Central memory CD8-positive, alpha-beta T cell (primary cell): ENCODE measurements at places on chromosomes 13 and 19.
A peak's percentile ranks its signal among the peaks of the same experiment; 100 is the strongest.

DNA sequence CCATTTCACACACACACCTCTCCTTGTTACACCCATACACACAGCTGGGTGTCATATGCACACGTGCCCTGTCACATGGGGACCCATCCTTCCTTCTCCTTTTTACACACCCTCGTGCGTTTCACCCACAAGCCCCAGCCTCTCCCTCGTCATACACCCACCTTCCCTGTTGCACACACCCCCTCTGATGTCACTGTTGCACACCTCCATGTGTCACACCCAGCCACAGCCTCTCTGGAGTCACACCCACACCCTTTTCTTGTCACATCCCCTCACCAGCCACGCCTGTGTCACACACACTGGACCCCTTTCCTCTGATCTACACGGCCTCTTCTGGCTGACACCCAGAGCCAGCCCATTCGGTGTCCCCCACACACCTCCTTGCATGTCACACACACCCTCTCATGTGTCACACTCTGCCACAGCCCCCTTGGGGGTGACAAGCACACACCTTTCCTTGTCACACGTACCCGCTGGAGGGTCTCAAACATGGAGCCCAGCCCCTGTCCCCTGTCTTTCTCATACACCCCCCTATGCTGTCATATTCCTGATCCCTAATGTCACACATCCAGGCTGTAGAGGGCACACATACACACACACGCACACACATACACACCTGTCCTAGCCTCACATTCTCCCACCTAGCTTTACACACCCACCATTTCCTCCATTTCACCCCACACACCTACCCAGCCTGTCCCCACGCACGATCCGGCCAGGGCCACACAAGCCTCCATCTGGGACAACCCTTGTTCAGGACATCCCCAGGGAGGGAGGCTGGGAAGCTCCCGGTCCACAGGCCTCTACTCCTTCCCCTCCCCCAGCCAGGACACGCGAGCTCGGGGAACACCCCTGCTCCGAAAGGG is 1.4 kb downstream of the NOVA2 start:
- DNase-seq: peak; percentile 24

DNA sequence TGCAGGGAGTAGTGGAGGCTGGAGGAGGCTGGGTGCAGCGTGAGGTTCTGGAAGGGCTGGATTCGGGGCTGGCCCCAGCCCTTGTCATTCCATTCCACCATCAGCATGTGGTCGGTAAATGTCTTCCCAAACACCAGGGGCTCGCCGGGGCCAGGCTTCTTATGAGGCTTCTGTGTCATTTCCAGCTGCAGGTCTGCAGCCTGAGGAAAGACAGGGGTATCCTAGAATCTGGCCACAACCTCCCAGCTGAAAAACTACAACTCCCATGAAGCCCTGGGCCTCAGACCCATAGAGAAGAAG is 4.4 kb downstream of the BCAT2 start:
- DNase-seq: no peak

- no peak for DNase-seq
Measured at GRCh38 chr19:33641261-33641660, 19.5 kb downstream of the CHST8 start.

DNA sequence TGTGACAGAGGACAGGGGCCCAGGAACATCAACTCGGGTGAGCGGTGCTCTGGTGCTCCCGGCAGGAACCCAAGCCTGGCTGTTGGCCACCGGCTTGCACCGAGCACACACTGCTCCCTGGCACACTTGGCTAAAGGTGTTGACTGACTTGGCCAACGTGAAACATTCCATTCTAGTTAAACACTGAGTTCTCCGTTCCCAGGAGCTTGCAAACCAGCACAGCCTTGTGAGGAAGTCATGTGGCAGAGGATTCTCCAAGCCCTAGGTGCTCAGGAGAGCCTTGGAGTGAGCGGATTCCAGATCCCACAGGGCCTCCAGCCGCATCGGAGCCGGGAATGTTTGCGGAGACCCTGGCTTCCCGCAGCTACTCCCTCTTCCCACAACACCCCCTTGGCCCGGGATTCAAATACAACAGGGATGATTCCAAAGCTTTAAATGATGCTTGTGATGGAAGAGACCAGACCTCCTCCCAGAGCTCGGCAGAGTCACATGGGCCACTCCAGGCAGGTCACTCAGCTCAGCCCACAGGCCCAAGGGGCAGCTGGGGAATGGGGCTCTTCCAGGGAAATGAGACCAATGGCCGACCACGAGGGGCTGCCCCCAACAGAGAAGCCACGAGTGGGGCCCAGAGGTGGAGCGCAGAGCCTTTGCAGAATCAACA is 2.9 kb downstream of the C13orf46 start:
- no peak for DNase-seq

- DNase-seq: no peak
Measured at GRCh38 chr13:22285867-22286266, 615.0 kb downstream of the FGF9 start.

GRCh38 chr13:25136880-25137787 is 35.0 kb downstream of the AMER2 start:
- DNase-seq: no peak

- DNase-seq: no peak
Measured at GRCh38 chr19:17402982-17403855, 2.2 kb downstream of the BST2 start.

DNA sequence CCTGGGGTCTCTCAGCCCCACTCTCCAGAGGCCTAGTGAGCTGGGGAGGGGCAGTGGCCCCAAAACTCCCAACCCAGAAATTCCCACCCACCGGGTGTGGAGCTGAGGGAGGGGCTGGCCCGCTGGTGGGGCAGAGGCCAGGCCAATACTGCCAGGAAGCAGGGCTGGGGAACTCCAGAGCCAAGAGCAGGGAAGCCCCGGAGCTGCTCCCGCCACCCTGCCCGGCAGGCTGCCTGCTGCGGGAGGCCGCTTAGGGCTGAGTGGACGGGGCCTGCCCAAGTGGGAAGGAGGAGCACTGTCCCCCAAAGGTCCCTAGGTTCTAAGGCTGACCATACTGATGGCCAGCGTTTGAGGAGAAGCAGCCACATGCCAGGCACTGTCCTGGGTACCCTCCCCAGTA is 13.0 kb upstream of the RELB start:
- no peak for DNase-seq

DNA sequence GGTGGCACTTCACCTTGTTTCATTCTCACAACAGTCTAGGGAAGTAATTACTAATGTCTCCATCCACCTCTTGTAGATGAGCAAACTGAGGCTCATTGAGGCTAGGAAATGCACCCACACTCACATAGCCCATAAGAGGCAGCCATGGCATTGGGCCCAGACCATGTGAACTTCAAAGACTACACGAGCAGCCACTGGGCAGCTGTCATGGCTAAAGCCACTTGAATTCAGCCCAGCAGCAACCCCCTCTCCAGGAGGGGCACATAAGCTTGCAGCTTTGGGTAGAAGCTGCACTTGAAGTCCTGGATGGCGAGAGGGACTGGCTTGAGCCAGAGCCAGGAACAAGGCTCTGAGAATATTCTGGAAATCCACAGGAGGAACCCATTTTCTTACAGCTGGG is 13.4 kb downstream of the ALOX5AP start:
- no peak for DNase-seq

GRCh38 chr13:44107357-44108121 is 227.8 kb downstream of the LACC1 start:
- no peak for DNase-seq

DNA sequence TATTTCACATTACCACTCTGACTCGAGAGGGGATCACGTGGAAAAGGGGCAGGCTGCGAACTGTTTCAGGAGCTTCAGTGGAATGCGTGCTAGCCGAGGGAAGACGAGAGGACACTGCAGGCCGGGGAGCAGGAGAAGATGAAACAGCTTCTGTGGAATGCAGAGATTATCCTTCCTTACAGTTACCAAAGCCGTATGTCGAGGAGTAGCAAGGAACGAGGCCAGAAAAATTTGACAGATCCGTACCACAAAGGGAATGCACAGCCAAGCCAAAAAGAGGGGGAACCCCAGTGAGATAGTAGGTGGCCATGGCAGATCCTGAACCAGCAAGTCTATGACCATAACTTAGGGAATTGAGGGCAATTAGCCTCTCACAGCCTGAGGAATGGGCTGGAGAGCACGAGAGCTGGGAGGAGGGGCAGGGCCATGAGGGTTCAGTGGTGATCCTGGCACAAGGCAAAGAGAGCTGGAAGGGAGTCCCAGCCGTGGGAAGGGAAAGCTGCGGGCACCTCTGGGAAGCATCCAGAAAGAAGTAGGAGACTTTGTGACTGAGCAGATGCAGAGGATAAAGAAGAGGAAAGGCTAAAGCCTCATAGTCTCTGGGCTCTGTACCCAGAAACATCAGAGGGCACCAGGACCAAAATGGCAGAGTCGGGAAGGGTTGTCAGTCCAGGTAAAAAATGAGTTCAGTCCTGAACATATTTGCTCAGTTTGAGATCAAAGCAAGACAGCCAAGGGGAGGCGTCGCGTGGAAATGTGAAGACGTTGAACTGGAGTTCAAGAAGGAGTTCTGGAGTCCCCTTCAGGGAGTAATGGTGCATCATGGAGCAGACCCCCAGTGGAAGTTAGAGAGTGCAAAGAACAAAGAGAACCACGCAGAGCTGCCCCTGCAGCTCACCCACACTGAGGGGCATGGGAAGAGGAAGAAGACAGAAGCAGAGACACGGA is 5.1 kb downstream of the COL4A1 start:
- no peak for DNase-seq

- no peak for DNase-seq
Measured at GRCh38 chr19:54041969-54042606, 21.6 kb downstream of the VSTM1 start.

- no peak for DNase-seq
Measured at GRCh38 chr13:96093296-96094006, 3.5 kb downstream of the HS6ST3 start.

DNA sequence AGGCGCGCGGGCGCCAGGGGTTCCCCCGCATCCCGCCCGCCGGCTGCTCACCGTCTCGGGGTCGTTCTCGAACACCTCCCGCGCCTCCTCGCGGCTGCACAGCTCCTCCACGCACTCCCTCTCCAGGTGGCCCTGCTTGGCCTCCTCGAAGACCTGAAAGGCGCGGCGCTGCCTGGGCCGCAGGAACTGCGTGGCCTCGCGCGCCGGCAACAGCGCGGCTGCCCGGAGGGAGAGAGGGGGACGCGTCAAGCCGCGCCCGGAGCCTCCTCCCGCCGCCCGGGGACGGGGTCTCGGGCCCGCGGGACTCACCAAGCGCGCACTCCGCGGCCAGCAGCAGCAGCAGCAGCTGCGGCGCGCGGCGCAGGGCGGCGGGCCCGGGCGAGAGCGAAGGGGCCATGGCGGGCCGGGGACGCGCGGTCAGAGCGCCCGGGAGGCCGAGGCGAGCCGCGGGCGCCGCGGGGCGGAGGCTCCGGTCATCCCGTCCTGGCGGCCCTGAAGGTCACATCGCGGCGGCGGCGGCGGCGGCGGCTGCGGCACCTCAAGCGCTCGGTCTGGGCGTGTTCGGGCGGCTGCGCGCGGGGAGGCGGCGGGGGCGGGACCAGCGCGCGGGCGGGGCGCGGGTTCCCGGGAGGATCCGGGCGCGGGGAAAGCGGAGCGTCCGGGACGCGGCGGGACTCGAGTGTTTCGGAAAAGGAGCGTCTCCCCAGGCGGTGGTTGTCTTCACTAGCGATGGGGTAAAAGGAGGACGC is at the start of gene GAS6:
Gene GAS6 (minus strand): TSS at position 553 of the 749 bp plus-strand sequence. CDS start 156 bp downstream, at position 397.
- DNase-seq: no peak

DNA sequence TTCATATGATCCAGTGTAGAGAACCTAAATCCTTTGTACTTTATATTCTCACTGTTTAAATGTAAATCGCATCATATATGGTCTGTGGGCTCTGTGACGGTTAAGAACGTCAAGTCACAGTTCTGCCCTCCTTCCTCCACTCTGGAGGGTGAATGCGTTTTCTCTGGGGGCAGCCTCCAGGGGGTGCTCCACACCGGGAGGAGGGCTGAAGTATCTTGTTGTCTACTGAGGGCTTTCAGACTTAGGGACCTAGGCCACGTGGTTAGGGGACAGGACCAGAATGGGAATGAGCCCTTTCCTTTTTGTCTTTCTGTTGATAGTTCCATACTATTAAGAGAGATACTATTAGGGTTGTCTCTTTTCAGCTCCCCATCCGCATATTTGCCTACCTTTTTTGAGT is 504.9 kb downstream of the FGF9 start:
- no peak for DNase-seq

DNA sequence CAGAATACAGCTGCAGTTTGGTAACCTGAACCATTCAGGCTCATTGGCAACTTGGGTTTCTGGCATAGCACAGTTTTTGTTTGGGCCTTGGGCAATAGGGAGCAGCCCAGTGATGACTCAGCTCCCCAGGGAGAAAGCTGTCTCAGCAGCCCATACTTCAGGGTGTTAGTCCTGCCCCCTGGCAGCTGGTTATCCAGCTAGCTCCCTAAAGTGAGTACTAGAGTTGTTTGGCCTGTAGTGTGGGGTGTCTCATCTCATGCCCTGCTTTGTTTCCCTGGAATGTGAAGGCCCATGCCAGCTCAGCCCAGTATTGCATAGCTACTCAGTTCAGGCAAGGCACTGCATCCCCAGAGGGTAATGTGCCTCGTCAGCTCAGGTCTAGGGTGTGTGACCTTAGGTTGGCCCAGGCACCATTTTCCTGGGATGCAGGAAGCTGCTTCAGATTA is 18.2 kb upstream of the ZNF543 start:
- DNase-seq: no peak

- DNase-seq: no peak
Measured at GRCh38 chr13:114022876-114023275, 49.0 kb upstream of the C13orf46 start.

DNA sequence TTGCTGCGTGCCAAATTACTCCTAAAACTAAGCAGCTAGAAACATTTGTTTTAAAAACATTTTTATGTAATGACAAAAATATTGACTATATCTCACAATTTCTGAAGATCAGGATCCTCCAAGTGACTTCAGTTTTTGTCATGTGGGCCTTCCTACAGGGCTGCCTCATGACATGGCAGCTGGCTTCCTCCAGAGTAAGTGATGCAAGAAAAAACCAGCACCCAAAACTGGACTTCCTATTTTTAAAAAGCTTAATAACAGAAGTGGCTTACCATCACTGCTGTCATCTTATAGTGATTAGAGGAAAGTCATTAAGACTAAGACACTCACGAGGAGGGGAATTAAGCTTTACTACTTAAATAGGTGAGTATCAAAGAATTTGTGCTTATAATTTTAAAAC is 681.7 kb downstream of the PCDH17 start:
- no peak for DNase-seq
